ENCODE measurements at places on chromosomes 13 and 19. TPM values are rescaled to one million over a fixed set of nuclear protein-coding genes. Genes with fewer than 3 reads are reported as not detected.

- DNase-seq: no peak
Observed at GRCh38 chr13:97878431-97879375, 74.8 kb upstream of the IPO5 start.

- no peak for DNase-seq
Observed at GRCh38 chr19:46520616-46521015, 24.9 kb upstream of the PNMA8B start.

- no peak for DNase-seq
Observed at GRCh38 chr13:56886398-56886797, 254.3 kb upstream of the PRR20A start.

DNA sequence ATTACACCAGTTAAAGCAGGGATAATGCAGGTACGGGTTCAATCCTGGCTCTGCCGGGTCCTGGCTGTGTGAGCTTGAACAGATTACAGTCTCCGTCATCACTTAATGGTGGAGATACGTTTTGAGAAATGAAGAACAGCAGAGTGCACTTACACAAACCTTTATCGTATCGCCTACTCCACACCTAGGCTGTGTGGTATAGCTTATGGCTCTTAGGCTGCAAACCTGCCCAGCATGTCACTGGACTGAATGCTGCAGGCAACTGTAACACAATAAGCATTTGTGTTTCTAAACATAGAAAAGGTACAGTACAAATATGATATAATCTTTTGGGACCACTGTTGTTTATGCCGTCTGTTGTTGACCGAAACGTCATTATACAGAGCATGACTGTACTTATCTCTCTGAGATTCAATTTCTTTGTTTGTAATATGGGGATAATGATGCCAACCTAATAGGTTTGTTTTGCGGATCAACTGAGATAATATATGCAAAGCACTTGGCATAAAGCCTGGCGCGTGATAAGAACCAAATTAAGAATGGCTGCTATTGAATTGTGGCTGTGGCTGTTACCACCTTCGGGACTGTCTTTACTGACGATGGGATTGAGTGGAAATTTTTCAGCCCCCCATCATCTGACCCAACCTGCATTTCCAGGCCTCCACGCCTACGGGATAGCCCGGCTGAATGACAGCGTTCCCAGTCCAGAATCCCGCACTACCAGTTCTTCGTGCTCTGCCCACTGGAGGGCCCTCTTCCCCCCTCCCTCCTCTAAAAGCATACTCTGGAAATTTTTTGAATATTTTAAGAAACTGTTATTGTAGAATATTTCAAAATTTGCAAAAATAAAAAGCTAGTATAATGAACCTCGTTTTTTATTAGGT lies 11.2 kb downstream of the KRTDAP start:
- no peak for DNase-seq

- no peak for DNase-seq
Observed at GRCh38 chr19:9671655-9672054, 3.2 kb downstream of the ZNF562 start.

DNA sequence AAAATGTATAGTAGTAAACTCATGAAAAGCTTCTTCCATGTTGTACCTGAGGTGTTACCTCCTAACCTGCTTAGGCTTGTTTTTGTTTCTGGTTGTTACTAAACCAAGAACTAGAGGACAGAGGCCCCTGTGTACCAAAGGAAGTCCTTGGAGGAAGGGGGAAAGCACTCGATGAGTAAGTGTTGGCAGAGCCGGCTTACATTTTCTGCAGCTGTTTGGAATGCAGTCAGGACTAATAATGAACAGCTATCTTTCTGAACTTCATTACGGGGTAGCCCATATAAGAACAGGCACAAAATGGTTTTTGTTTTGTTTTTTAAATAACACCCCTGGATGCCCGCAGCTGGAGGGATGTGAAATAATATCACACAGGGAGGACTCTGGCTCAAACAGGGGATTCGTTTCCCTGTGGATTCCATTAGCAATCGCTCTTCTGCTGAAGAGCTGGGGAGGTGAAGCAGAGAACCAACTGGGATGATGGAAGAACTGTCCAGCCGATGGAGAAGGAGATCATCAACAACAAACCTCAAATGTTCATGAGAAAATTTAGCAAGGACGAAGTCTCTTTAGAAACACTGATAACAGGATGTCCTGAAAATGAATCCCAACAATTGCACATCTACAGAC lies 214.2 kb upstream of the MAB21L1 start:
- DNase-seq: no peak

- no peak for DNase-seq
Observed at GRCh38 chr19:13613447-13613846, 107.2 kb upstream of the CACNA1A start.

DNA sequence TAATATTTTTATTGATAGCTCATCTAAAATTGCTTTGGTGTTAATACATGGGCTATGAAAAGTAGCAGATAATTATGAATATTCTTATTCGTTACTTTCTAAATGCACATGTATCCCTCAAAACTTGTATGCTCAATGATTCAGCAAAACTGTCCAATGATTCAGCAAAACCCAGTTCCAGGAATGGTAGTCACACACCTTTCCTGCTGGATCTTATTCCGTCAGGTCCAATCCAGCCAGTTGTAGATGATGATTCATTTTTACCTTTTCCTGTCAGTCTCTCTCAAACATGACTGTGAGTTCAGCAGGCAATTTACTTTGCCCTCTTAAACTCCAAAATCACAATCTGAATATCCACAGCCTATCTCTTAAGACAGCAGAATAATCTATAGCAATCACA lies 1082.6 kb downstream of the EFNB2 start:
- DNase-seq: no peak

DNA sequence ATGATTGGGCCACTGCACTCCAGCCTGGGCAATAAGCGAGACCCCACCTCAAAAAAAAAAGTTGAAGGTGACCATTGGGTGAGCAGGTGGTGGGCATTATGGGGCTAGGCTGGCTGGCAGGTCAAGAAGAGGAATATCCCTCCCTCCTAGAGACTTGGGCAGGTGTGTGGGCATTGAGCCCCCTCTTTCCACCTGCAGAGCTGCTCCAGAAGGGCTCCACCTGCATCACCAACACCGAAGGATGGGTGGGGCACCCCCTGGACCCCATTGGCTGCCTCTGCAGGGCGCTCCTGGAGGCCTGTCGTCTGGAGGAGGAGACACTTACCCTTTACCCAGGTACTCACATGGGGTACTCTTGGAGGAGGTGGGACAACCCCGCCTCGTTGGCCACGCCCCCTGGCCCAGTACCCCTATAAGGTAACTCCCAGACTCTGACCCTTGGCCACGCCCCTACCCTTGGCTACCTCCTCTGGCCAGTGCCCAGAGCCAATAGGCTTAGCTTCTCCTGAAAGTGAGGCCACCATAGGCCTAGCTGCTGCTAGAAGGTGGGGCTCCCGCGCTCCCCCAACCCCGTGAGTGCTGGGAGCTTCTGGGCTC lies 21.9 kb downstream of the ZSWIM4 start:
- no peak for DNase-seq

- no peak for DNase-seq
Observed at GRCh38 chr13:45518525-45519245, 53.9 kb downstream of the COG3 start.

GRCh38 chr19:1355568-1356507 lies 27.9 kb upstream of the NDUFS7 start:
- DNase-seq: no peak

GRCh38 chr13:62035981-62036380 lies 620.3 kb upstream of the PCDH20 start:
- DNase-seq: no peak

GRCh38 chr19:8517551-8518442 lies 3.8 kb upstream of the ZNF414 start:
- no peak for DNase-seq

- DNase-seq: no peak
Observed at GRCh38 chr13:112346899-112347229, 29.3 kb upstream of the SPACA7 start.

DNA sequence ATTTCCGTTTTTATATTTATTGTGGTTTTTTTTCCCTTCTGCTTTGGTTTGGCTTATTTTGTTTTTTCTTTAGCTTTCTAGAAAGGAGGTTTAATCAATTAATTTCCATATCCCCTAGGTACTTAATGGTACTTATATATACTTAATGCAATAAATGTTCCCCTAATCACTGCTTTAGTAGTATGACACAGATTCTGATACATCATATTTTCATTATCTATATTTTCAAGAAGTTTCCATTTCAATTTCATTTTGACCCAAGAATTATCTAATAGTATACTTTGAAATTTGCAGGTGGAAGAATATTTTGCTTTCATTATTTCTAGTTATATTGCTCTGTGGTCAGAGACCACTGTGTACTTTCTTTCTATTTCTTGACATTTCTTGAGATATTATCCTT lies 66.6 kb upstream of the STK24 start:
- DNase-seq: no peak

DNA sequence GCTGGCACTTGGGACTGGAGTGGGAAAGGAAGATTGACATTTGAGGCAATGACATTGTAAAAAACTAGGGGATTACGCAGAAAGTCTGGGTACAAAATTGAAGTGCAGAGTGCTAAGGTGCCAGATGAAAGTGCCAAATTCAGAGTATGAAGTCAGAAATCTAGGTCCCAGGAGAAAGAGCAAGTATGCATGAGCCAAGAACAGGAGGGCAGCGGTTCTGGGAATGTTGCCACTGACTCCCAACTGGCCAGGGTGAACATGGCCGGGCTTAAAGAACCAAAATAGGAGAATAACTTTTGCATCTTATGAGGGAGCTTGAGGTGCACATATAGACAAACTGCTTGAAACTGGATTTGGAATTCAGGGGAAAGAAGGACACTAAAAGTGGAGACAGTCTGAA lies 495.8 kb upstream of the KLF12 start:
- DNase-seq: no peak

- no peak for DNase-seq
Observed at GRCh38 chr13:98576200-98576945, 534 bp downstream of the STK24 start.

DNA sequence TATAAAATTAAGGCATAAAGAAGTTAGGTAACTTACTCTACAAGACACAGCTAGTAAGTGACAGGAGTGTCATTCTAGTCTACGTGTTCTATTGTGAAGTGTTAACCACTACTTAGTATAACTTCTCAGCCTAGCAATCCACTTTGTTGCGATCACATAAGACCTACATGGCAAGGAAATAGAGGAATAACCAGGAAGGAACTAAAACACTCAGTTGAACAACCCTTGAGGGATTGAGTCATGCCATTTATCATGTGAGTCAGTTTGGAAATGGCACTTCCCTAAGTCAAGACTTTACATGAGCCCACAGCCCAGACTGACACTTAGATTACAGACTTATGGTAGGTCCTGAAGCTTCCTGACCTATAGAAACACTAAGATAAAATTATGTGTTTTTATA lies 279.5 kb upstream of the PCDH20 start:
- DNase-seq: no peak

DNA sequence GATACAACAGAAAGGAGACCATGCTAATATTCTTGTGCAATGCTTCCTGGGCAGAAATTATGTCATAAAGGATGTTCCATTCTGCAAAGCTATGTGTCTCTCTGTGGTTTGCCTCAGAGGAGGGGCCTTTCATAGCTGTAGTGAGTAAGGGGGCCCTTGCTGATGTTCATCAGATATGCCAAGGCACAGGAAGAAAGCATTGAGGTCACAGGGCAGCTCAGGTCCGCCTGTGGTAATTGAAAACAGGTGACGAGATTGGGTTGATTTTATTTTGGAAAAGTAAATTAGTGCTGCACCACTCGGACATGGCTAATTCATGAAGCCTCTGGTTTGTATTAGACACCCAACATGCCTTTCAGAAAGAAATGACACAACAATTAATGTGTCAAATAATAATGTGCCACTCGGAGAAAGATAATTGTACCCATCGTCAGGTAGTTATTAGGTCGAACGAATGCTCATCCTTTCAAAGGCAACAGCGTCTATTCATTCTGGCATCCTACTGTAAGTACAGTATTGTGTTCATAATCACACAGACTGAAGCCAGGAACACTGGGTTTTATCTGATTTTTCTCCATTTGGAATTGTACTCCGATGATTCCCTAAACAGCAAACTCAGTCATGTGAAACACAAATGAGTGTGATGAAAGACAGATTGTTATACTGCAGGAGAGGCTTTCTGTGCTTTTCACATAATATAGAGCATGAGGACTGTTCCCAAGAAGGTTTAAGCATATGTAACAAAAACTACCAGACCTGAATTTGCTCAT lies 421.6 kb upstream of the KLF12 start:
- DNase-seq: no peak

The ACOD1 gene
- total RNA-seq: not detected

The FBXW9 gene
- 5.9 TPM for total RNA-seq

The CEACAM3 gene
- not detected for total RNA-seq

The ZNF525 gene
- 8.0 TPM for total RNA-seq

The PLPPR3 gene
- total RNA-seq: not detected

The SOX1 gene
- total RNA-seq: not detected

The CAPN12 gene
- total RNA-seq: 5.7 TPM

The ERICH4 gene
- not detected for total RNA-seq

The SRRM5 gene
- total RNA-seq: 0.84 TPM

The PAN3 gene
- total RNA-seq: 51.4 TPM

The ZFP14 gene
- total RNA-seq: 10.8 TPM

Measured in tibial nerve (tissue), 4 donors.